Adrenal gland (tissue), 19 donors: ENCODE measurements at places on chromosomes 1 and 21.

GRCh38 chr1:222522105-222522915, 25.6 kb downstream of the HHIPL2 start:
- no peak for DNase-seq

- no peak for DNase-seq
Measured at GRCh38 chr1:211095381-211095780, 38.6 kb downstream of the KCNH1 start.

DNA sequence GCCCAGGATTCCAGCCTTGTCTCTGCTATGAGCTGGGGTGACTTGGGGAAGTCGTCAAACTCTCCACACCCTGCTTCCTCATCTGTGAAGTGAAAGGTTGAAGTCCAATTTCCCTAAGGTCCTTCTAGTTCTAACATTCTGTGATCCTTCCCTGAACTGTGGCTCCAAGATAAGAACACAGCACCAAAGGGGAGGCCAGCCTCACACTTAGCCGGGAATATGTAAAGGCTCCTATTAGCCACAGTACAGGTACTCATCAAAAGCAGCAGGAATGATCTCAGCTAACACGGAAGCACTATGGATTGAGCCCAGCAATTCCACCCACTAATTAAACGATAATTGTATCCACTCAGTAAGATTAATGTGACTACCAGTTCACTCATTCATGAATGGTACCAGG, 4.0 kb downstream of the SLC30A10 start:
- no peak for DNase-seq

DNA sequence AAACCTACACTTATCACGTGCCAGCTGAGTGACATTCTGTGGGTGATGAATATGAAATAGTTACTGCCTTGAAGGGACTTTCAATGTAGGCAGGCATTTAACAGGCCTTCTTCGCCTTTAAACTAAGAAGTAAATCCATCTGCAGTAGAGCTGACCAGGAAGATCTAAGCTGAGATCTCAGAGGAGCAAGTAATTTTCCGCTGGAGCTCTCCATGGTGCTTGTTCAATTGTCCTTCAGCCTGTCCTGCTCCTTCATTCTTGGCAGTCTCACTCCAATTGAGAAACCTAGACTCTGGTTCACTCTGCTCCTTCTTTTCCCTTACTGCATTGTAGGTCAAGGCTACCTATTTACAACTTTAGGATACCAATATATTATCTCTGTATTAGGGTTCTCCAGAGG, 183.5 kb downstream of the HMCN1 start:
- peak; percentile 41 for DNase-seq

- peak; percentile 35 for DNase-seq
Measured at GRCh38 chr1:180229483-180230415, at the start of gene LHX4. TSS of gene LHX4 (plus strand) at chr1:180230264. CDS start at chr1:180230530, 266 bp downstream.

- DNase-seq = no peak
Measured at GRCh38 chr1:25128121-25128621, 104.1 kb downstream of the SYF2 start.

DNA sequence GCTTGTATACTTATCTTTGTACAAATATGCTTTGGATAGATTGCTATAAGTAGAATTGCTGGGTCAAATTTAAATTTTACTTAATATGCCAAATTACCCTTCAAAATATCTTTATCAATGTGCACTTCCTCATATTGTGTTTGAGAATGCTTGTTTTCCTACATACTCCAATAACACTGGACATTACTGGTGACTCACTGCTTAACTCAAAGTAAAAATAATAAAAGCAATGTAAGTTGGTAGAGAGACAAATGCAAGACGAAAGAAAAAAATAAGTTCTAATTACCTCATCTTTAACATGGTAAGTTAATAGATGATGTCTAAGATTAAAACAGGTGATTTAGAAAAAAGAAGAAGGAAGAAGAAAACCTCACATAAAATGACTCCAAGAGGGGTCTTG, 7.9 kb upstream of the SH3GLB1 start:
- no peak for DNase-seq

GRCh38 chr1:199067483-199067882, 428.6 kb downstream of the PTPRC start:
- no peak for DNase-seq

- DNase-seq = no peak
Measured at GRCh38 chr1:203450479-203451149, 25.0 kb upstream of the PRELP start.

DNA sequence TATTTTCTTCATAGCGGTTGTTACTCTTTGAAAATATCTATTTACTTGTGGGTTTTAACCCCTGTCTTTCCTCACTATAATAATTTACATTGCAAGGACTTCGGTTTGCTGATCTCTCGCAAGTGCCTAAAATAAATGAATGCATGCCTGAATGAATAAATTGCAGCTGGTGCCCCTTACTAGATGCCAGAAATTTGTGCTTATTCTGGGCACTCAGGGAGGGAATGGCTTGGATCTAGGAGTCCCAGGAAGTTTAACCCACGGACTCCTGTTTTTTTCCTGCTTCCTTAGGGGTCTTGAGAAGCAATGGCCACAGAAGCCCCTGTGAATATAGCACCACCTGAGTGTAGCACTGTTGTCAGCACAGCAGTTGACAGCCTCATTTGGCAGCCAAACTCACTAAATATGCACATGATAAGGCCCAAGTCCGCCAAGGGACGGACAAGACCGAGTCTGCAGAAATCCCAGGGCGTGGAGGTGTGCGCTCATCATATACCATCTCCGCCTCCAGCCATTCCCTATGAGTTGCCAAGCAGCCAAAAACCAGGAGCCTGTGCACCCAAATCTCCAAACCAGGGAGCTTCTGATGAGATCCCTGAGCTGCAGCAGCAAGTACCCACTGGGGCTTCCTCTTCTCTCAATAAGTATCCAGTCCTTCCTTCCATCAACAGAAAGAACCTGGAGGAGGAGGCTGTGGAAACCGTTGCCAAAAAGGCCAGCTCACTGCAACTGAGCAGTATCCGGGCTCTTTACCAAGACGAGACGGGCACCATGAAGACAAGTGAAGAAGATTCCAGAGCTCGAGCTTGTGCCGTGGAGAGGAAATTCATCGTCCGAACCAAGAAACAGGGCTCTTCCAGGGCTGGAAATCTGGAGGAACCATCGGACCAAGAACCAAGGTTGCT, 4.2 kb upstream of the PLA2G2C start:
- no peak for DNase-seq

DNA sequence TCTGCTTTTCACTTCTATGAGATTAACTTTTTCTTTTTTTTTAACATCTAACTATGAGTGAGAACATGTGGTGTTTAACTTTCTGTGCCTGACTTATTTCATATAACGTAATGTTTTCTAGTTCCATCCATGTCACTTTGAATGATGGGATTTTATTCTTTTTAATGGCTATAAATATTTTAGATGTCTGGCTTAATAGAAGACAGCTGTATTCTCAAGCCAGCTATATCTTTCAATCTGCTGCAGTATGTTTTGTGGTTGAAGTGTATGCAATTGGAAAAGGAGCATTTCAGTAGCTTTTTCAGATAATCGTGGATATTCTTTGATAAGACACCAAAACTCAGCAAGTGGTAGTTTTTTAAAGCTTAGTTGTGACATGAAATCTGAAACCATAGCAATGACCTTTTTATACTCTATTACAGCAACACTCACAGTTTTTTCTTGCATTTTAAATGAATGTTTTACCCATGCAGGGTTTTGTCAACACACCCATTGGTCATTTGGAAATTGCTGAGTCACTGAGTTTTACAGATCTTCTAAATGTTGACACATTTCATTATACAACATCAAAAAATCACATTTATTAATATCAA, 5.7 kb upstream of the SVBP start:
- no peak for DNase-seq

DNA sequence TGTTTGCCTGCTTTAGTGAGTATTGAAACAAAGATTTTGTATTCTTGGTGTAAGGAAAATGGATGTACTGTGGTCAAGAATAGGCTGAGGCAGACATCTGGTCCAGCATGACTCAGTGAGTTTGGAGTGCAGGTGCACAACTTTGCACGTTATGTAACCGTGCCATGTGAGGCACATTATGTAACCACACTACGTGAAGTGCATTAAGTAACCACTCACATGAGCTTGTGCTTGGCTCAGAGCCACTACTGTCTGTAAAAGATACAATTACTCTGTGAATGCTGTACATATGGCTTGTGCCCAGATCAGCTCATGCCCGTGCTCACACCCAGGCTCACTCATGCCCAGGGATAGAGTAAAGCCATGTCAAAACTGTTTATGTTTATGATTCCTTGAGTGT, 216.8 kb downstream of the CTH start:
- DNase-seq = no peak

DNA sequence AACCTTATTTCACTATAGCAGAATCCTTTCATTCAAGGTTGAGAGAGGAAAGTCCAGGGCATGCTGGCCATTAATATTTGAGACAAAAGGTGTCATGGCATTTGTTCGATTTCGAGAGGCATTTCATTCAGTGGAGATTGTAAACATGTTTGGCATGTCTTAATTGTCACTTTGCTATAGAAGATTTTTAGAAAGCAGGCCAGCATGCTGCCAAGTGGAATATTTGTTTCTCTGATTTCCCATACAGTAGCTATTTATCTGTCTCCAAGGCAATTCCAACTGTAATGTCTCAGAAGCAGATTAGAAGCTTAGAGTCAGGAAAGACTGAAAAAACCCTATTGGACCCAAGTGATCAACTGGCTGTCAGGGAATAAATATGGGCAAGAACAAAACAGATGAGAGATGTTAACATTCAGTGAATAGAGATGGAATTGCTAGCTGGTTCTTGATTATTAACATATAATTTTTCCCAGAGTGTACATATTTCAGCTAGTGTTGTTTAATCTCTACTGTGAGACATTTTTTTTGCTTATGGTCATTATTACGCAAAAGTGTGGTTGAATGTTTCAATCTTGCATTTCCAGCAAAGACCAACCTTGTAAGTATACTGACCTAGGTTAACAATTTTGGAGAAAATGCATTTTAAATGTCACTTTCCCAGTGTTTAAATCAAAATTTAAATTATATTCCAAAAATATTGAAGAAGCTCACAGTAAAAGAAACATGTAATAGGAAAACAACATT, 174.6 kb downstream of the KCNK2 start:
- DNase-seq = no peak

DNA sequence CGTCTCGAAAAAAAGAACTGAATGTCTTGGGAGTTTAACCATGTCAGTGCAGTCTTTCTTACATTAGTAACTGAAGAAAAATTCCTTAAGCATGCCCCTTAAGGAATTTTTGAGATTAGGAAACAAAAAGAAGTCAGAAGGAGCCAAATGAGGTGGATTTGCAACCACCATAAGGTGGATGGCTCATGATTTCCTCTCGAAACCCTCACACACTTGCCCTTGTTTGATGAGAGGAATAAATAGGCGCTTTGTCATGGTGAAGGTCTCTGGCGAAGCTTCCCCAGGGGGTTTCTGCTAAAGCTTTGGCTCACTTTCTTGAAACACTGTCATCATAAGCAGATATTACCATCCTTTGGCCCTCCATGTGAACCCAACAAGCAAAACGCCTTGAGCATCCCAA, 68.2 kb downstream of the POFUT2 start:
- no peak for DNase-seq

GRCh38 chr1:151993734-151994496, at the start of gene S100A10:
TSS of gene S100A10 (minus strand) at chr1:151993859. CDS start at chr1:151986230, 7,629 bp downstream.
- peak; percentile 78 for DNase-seq

- DNase-seq = no peak
Measured at GRCh38 chr1:29385966-29386365, 149.6 kb downstream of the PTPRU start.

- DNase-seq = no peak
Measured at GRCh38 chr1:110035236-110035752, 870 bp downstream of the STRIP1 start.
